ENCODE measurements at places on chromosomes 4 and X. TPM values are rescaled to one million over a fixed set of nuclear protein-coding genes. Genes with fewer than 3 reads are reported as not detected.

- DNase-seq, result no peak
These were observed 148.2 kb upstream of the FAT1 start for GRCh38 chr4:186871856-186872255.

The SOX3 gene
- not detected for total RNA-seq

- no peak for DNase-seq
These were observed 834.7 kb downstream of the RAPGEF2 start for GRCh38 chr4:159937595-159937994.

GRCh38 chr4:115515772-115516171, 402.4 kb upstream of the NDST4 start:
- DNase-seq, result no peak

The NSUN7 gene
- total RNA-seq, result 4.6 TPM

GRCh38 chrX:69318651-69319340, 153.5 kb upstream of the PJA1 start:
- no peak for DNase-seq

GRCh38 chr4:179762840-179763239, 2320.6 kb upstream of the AGA start:
- no peak for DNase-seq

The UGT8 gene
- total RNA-seq, result 11.6 TPM

The EMD gene
- total RNA-seq, result 63.0 TPM

- DNase-seq, result no peak
These were observed 52.4 kb upstream of the C4orf54 start for GRCh38 chr4:99710020-99710419.

GRCh38 chr4:86523333-86523732, 70.8 kb upstream of the PTPN13 start:
- DNase-seq, result no peak

DNA sequence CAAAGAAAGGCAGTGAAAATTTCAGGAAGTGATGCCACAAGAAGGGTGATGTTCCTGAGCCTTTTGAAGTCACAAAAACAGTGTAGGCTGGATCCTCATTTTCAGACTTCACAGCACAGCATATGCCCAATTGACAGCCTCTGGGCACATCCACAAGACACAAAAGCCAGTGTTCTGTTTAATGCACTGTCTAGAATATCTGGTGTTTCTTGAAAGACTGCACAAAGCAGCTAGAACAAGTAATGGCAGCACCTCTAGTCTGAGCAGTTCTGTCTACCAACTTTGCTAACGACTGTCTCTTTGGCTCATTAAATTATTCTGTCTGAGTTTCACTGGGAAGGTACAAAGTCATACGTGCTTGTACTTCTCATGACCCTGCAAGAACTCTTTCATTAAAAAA, 417.1 kb upstream of the GALNT7 start:
- no peak for DNase-seq

The RHOXF2B gene
- not detected for total RNA-seq

Measured in epithelial cell of proximal tubule (primary cell).